ENCODE measurements at places on chromosomes 2 and 18.

DNA sequence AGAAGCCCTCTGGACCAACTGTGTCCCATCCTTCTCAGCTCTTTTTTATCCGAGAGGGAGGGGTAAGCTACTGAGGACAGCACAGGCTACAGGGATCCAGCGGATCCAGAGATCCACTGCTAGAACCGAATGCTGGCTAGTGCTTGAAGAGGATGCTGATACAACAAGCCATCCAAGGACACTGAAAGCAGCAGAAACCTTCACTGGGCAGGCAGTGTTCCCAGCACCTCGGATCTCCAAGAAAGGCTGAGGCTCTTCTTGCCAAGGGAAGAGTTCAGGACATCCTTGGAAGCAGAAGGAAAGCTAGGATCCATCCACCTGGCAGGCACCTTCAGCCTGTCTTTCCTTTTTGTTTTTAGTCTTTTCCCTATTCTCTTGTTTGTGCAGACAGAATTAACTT, 13.2 kb upstream of the FHOD3 start:
- DNase-seq: no peak

DNA sequence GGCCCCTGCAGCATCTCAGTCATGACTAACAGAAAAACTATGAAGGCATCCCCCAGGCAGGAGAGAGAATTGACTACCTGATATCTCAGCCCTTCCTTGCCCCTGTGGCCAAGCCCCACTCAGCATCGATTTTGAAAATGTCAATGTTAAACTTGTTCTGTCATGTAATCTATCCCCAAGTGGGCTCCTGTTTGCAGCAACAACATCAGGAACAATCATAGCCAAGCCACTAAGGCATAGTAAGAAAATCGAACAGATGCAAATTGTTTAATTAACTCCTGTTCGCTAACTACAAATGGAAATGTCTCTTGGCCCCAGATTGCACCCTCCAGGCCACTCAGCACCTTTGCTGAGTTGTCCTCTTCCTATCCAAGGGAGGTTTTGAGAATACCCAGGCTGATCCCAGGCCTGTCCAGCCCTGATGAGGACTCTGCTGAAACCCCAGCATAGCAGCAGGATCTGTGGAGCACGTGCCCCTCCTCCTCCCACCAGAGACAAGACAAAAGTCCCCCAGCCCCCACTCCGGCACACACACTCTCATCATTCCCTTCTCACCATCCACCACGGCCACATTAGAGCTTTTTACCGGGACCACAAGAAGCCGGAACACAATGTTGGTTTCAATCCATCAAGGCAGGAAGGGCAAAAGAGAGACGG, 150.1 kb downstream of the TNS1 start:
- no peak for DNase-seq

GRCh38 chr18:24947521-24948305, 404.3 kb downstream of the ZNF521 start:
- DNase-seq: no peak

GRCh38 chr2:168997794-168998193, 33.3 kb downstream of the ABCB11 start:
- no peak for DNase-seq

DNA sequence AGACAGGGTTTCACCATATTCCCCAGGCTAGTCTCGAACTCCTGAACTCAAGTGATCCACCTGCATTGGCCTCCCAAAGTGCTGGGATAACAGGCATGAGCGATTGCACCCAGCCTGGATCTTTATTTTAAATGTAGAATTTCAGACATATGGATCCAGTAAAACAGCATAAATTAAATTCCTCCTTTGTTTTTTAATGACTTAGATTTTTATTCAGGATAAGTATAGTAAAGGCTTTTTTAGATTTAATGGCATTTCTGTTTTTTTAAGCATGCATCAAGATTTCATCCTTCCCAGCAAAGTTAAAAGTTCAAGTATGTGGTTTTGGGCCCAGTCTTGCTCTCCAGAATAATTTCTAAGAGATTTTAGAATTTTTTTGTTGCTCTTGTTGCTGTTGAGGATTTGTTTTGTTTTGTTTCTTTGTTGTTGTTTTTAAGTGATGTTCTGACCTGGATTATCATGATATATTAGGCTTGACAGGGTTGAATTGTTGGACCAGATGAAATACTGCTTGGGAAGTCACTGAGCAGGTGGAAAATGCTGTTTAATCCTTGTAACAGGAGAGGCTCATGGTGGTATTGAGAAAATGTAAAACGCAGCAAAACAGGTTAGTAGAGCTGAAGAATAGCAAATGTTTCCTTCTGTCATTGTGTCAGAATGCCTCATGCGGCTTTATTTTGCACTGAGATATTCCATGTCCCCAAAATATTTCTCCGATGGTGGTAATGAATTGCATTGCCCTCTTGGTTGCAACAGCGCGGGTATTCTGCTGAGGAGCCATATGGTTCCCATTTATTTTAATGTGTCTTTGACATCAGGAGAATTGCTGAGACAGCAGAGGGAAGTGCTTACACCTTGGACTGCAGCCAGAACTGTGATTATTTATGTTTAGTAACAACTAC, 147.9 kb downstream of the GALNT3 start:
- DNase-seq: no peak

DNA sequence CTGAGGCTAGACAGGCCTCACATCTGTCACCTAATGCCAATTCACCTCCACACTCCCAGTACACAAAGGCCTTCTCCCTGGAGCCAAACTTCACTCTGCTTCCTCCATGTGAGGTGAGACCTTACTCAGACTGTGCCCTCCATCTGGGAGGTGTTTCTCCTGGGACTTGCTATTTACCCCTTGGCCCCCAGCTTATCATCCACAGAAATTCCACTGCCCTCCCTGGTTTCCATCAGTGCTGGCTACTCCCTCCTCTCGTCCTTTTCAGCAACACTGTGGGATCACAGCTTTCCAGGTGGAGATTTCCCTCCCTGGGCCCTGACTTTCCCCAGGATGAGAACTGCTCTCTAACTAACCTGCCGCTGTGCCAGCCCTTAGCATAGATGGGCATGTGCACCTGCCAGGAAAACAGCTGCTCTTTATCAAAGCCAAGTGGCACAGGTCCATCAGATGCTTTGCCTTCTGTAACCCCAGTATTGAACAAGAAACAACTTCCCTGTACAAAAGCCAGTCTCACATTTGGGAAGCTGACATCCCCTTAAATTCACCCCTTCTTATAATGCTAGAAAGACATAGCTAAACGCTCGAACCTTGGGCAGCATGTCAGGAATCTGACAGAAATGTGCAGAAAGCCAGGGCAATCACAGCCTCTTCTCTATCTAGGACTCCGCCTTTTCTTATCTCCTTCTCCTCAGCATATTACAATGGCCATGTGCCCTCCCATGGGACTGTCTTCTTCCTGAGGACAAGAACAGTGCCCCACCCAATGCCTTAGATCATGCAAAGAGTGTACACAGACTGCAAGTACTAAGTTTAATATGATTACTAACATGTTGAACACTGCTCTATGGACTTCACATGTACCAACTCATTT, 535.5 kb upstream of the ID2 start:
- DNase-seq: no peak

DNA sequence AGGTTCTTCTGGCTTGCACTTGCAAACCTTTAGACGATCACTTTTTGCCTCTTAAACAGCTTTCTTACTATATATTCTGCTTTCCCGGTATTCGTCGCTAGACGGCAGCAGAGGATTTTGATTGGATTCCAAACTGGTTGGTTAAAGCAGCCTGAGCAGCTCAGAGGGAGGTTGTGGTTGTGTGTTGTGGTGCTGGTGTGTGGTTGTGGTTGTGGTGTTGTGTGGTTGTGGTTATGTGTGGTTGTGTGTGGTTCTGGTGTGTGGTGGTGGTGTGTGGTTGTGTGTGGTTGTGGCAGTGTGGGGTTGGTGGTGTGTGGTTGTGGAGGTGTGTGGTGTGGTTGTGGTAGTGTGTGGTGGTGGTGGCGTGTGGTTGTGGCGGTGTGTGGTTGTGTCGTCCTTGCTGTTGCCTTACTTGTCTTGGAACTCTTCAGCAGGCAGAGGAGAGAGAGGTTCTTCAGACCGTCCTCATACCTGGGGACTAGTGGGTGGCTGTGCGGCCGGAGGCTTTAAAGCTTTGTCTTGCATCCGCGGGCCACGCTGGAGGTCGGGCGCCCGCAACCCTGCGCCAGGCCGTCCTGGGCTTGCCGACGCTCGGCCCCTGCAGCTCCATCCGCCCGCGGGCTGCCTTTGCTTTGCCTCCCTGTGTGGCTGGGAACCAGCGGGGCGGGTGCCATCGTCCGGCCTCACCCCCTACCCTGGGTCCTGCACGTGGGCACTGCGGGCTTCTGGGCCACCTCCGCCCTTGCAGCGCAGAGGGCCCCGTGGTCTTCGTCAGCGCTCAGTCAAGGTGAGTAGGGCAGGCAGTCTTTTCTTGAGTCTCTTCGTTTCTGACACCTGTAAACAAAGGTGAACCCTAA, 190.8 kb downstream of the ARHGAP28 start:
- no peak for DNase-seq

- DNase-seq: no peak
Observed at GRCh38 chr2:18856765-18857164, 267.4 kb upstream of the NT5C1B start.

- DNase-seq: peak; percentile 30
Observed at GRCh38 chr2:71071681-71072398, 3.4 kb downstream of the NAGK start.

DNA sequence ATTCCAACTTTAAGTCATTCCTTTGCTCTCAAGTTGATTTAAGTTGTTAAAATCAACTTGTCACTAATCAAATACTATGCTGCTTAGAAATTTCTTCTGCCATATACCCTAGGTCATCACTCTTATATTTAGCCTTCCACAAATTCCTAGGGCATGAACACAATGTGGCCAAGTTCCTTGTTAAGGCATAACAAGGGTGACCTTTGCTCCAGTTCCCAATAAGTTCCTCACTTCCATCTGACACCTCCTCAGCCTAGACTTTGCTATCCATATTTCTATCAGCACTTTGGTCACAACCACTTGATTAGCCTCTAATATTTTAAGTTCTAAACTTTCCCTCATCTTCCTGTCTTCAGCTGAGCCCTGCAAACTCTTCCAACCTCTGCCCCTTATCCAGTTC, 9.9 kb upstream of the TMEM37 start:
- DNase-seq: no peak

GRCh38 chr2:142951190-142952007, 73.9 kb downstream of the KYNU start:
- DNase-seq: no peak

DNA sequence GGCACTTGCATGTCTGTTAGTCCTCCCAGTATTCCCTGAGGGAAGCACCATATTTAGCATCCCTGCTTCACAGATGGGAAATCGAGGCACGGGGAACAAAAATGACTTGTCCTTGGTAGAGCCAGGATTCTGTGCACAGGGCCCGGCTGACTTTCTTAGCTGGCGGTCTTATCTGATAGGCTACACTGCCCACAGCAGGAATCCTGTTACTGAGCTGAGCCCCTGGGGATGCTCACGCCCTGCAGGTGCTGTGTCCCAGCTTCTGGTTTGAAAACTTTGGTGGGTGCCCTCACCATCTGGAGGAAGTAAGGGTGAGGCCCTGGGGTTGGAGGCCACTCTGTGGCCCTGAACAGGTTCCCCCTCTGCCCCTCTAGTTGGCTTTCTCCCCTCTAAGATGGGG, 68.4 kb upstream of the MCFD2 start:
- no peak for DNase-seq

DNA sequence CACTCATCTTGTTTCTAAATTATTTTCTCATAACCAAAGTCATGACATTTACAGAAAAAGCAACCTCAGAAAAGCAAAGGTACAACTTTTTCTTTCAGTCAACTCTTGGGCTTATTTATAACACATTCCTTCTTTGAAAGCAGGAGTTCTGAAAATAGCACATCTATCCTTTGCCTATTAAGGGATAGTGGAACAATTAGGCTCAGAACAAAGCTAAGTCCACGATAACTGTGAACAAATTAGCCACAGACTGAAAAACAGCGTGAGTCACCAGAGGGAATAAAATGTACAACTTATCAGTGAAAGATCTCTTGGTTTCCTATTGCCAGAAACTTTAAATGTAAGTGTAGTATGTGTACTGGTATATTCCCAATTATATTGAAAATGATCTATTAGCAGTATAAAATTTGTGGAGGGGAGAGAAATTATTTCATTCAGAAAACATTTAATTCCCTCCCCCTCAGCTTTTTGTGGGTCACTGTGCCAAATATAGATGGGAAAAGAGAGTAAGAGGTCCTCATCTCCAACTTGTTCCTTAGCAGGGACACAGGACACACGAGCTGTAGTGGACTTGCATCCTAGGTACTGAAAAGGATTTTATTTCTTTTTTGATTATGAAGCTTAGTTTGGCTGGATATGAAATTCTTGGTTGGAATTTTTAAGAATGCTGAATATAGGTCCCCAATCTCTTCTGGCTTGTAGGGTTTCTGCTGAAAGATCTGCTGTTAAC, 15.4 kb upstream of the MATN3 start:
- no peak for DNase-seq

GRCh38 chr2:160505256-160505655, 11.6 kb upstream of the RBMS1 start:
- no peak for DNase-seq

DNA sequence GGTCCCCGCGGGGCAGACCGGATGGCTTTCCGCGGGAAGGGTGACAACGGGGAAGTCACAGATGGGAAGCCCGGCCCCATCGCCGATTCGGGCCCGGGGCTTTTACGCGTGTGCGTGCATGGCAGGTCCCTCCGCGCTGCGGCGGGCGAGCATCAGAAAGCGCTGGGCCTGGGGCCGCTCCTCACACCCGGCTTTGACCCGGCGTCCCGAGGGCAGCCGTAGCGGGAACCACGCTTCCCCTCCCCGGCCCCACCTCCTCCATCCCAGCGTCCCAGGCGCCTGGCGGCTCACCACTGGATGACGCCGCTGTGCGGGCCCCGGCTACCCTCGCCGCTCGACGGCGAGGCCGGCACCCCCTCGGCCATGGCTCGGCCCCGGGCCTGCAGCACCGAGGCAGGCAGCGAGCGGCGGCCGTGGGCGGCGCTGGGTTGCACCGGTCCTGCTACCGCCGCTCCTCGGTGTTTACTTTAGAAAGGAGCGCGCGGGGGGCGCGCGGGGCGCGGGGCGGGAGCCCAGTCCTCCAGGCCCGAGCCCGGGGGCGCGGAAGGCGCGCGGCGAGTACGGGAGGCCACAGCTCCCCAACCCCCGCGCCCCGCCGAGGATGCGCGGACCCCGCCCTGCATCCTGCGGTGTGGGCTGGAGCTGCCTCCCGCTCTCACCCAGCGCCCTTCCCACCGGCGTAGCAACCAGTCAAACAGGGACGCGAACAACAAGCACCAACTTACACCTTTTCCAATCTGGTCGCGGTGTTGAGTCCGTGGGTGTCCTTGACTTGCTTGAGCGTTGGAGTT, 806 bp downstream of the RFX8 start:
- peak; percentile 29 for DNase-seq

DNA sequence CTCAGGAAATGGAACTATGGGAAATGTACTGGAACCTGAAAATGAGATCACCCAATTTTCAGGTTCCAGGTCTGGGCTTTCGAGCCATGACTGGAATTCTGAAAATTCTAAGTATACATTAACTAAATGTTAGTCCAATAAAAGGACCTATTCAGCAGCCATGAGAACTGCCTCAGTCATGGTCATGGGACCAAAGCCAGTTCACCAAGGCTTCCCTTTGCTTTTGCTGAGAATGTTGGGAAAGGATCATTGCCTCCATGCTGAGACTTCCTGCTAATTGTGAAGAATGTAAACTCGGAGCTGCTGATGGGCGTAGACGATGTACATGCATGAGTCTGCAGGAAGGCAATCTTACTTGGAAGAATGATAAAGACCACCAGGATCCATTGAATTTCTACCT, 624.4 kb upstream of the SOX11 start:
- no peak for DNase-seq

GRCh38 chr18:69635482-69635881, 234.8 kb downstream of the DOK6 start:
- DNase-seq: no peak

Data from stimulated activated CD4-positive, alpha-beta T cell treated with anti-CD3 and anti-CD28 coated beads, Interleukin-15, amount 100 ng/mL, for 1 hour (primary cell).